Aorta (tissue), 5 donors: ENCODE measurements at places on chromosomes 11 and 22. TPM values are rescaled to one million over a fixed set of nuclear protein-coding genes. Genes with fewer than 3 reads are reported as not detected.
A peak's percentile ranks its signal among the peaks of the same experiment; 100 is the strongest.

DNA sequence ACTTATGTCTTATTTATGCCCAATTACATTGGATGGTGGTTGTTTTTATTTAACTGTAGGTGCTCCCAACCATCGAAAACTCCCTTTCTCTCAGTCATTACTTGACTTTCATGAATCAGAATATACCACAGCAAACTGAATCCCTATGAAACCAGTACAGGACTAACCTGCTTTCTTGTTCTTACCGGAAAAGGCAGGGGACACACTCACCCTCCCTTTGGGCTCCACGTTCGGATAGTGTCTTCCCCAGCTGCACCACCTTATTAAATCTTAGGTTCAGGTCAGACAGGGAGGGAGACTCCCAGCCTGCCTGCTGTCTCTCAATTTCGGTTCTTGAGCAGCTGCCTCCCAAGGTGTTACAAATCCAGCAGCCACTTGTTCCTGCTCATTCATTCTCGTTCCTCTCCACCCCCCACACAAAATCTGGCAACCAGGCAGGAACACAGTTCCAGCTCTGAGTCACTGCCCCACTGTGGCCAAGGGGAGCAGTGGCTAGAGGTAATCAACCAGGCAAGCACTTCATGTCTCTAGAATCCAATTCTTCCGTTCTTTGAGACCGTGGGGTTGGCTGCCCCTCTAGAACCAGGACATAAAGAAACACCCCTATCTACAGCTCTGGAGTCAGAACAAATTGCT is 133.0 kb downstream of the PLEKHA7 start:
- DNase-seq, result peak; percentile 50
- no peaks in the 10 kb centered on the region for H3K27me3 ChIP-seq
- H3K27ac ChIP-seq, result no peak overlapping the region

DNA sequence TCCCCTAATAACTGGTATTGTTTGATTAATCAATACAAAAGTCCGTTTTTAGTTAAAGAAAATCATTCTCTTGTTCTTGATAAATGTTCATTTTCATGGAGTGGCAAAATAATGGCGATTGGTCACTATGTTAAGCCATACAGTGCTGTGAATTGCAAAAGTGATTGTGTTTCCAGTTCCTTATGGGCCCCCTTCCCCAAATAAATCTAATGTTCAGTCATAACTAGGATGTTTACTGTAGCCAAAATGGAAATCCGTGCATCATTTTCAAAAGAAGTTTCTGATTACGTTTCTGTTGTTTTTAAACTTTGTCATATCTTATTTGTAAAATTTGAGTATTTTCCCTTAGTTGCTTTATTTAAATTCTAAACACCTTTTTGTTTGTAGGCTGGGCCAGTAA is 845 bp downstream of the RBM7 start:
- peak overlapping the region; percentile 82 for H3K4me3 ChIP-seq
- H3K27ac ChIP-seq, result no peak overlapping the region
- no peaks in the 10 kb centered on the region for H3K36me3 ChIP-seq
- peaks cover 1% of the 10 kb centered on the region for H3K4me1 ChIP-seq

GRCh38 chr11:112593440-112593839 is 332.8 kb upstream of the PLET1 start:
- no peak for DNase-seq
- H3K27me3 ChIP-seq, result no peaks in the 10 kb centered on the region
- H3K4me1 ChIP-seq, result no peaks in the 10 kb centered on the region
- H3K36me3 ChIP-seq, result no peaks in the 10 kb centered on the region
- no peak overlapping the region for H3K27ac ChIP-seq

GRCh38 chr11:8811571-8811970 is 99.4 kb upstream of the AKIP1 start:
- no peak overlapping the region for H3K4me3 ChIP-seq
- no peaks in the 10 kb centered on the region for H3K36me3 ChIP-seq
- no peak for DNase-seq
- no peaks in the 10 kb centered on the region for H3K4me1 ChIP-seq
- H3K27ac ChIP-seq, result peak overlapping the region; percentile 92

DNA sequence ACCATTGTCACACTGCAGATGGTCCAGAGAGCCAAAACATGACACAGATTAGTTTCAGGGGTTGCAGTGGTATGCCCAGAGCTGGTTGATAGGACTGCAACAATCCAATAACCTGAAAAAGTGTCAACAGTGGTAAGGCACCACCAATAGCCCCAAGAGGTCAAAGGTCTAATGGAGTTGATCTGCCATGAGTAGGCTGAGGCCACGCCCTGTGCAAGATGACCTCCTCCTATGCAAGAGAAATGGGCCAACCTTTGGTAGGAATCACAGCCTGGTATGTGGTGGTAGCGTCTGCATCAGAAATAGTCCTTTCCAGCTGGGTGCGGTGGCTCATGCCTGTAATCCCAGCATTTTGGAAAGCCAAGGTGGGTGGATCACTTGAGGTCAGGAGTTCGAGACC is 19.6 kb downstream of the GUCD1 start:
- H3K27me3 ChIP-seq, result no peaks in the 10 kb centered on the region
- H3K27ac ChIP-seq, result no peak overlapping the region
- H3K36me3 ChIP-seq, result no peaks in the 10 kb centered on the region

GRCh38 chr11:110022548-110022947 is 70.6 kb upstream of the ZC3H12C start:
- no peak overlapping the region for H3K4me3 ChIP-seq
- no peak overlapping the region for H3K27ac ChIP-seq
- DNase-seq, result no peak
- H3K27me3 ChIP-seq, result no peaks in the 10 kb centered on the region
- no peaks in the 10 kb centered on the region for H3K36me3 ChIP-seq
- no peaks in the 10 kb centered on the region for H3K4me1 ChIP-seq

GRM5 gene
- 3.4 TPM for total RNA-seq

YAP1 gene
- 215 TPM for total RNA-seq

MPPED2 gene
- 7.5 TPM for total RNA-seq

DLG2 gene
- 19.4 TPM for total RNA-seq

OR51A2 gene
- total RNA-seq, result not detected
